Left lobe of liver (tissue), 2 donors: ENCODE measurements at places on chromosomes 1 and 21.

DNA sequence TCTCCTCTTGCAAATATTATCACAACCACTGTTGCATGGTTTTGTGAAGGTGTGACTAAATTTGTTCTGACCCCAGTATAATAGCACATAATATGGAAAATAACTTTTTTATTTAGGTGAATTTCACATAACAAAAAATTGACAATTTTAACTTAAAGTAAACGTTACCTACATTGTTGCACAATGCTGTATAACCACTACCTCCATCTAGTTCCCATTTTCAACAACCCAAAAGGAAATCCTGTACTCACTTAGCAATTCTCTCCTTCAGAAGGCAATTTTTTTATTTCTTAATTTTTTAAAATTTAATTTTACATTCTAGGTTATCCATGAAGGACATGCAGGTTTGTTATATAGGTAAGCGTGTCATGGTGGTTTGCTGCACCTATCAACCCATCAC, 95.2 kb downstream of the KCNJ6 start:
- DNase-seq: no peak

DNA sequence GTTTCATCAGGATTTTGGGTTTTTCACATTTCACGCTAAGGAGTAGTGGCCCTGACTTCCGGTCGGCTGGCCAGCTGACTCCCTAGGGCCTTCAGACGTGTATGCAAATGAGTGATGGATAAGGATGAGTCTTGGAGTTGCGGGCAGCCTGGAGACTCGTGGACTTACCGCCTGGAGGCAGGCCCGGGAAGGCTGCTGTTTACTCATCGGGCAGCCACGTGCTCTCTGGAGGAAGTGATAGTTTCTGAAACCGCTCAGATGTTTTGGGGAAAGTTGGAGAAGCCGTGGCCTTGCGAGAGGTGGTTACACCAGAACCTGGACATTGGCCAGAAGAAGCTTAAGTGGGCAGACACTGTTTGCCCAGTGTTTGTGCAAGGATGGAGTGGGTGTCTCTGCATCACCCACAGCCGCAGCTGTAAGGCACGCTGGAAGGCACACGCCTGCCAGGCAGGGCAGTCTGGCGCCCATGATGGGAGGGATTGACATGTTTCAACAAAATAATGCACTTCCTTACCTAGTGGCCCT, 23.1 kb upstream of the TNFRSF1B start:
- no peak for DNase-seq

GRCh38 chr1:37482004-37482785, 7.8 kb downstream of the ZC3H12A start:
- no peak for DNase-seq

- no peak for DNase-seq
Measured at GRCh38 chr1:179437171-179437570, 71.4 kb downstream of the AXDND1 start.

DNA sequence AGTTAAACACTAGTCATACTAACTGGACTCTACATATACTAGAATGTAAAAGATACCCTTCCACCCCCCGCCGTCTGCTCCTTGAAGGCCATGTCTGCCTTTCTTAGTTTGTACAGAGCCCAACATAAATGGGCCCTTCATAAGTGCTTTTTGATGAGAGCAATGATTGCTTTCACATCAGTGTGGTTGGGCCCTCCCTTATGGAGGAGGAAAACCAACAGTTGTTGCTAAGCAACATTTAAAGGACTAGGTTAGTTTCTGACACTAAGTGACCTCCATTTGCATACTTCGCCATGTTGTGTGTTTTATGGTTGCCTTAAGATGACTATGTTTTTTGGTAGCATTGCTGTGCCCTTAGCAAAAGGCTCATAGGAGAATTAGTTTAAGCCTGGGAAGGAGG, 182.0 kb upstream of the SGIP1 start:
- DNase-seq: no peak

DNA sequence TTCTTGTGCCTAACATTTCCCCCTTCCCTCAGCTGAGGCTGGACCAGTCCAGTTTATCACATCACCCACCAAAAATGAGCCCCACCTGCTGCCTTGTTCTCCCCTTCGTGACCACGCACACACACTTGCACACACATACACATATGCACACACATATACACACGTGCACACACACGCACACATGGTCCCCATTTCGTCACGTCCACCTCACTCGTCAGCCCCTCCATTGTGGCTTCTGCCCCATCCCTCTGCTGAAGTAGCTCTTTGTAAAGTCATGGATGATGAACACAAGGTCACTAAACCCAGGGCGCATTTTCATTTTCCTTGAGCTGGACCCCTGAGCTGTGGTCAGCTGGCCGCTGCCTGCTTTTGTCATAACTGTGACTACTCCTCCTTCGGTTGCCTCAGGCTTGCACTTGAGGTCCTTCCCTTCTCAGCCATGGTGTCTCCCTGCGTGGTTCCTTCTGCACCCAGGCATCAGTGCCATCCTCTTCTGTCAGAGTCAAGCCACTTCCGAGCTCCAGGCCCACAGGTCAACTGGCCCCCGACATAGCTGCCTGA, 93.8 kb downstream of the SYT2 start:
- DNase-seq: no peak

DNA sequence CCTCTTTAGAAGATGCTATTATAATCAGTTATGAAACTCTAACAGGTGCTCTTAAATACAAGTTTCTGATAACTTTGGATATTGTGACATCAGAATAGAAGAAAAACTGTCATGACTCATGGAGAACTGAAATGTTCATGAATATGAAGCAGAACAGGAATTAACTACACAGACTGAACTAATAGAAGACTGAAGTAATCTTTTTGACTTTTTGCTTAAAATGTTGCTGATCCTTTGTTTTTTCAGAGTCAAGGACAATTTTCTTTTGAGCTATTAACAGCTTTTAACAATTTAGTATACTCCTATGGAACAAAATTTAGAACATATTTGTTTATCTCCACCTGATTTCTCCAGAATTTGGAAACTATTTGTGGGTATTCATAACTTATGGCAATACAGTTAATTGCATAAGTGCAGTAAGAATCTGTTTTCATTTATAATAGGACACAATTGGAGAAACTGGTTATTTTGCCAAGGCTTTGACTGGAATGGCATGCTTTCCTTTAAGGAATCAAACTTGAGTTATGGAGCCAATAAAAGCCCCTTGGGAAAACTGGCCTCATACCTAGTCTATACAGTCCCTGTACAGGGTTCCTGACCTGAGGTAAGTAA, 18.7 kb upstream of the PLA2G5 start:
- no peak for DNase-seq

DNA sequence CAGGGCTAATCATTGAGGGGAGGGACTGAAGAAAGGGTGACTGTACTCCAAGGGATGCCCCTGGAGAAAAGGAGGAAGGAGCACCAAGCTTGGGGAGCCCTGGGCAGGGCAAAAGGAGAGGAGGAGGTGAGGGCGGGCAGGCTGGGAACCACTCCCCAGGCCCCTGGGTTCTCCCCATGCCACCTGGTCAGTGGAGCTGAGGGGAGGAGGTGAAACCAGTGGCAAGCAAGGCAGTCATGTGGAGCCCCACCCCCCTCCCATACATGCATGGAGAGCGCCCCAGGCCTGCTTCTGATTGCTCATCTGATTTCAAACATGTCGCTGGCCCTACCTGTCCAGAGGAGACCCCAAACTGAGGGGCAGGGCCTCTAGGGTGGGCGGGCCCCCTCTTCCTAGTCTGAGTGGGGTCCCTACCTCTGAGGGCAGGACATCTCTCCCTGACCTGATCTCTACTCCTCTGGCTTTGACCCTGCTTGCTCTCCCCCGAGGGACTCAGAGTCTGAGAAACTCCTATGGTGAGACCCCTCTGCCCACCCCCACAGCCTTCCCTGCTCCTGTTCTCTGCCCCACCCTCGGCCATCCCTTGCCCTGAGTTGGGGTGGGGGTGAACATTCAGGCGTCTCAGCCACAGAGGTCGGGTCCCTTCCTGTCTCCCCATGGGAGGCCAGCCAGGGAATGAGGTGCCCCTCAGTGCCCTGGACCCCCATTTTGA, 18.6 kb downstream of the INSRR start:
- no peak for DNase-seq

DNA sequence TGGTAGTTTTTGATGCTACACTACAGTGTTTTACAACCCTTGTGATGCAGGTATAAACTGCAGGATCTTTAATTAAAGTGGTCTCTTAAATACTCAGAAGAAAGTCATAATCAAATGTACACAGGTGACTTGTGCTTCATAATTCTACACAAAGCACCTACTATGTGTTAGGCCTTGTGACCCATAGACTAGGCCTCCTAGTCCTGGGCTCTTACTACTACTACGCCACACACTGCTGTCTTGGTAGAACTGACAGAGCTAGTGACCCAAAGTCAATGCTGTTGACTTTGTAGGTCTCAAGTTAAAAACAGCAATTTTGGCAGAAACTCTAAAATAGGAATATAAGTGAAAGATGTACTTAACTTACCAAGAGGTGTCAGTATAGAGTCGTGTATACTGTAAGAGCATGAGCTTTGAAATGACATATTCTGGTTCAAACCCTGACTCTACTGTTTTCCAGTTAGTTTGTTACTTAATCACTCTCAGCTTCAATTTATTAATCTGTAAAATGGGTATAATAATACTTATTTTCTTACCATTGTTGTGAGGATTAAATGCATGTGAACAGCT, 48.6 kb upstream of the LMO4 start:
- DNase-seq: no peak

DNA sequence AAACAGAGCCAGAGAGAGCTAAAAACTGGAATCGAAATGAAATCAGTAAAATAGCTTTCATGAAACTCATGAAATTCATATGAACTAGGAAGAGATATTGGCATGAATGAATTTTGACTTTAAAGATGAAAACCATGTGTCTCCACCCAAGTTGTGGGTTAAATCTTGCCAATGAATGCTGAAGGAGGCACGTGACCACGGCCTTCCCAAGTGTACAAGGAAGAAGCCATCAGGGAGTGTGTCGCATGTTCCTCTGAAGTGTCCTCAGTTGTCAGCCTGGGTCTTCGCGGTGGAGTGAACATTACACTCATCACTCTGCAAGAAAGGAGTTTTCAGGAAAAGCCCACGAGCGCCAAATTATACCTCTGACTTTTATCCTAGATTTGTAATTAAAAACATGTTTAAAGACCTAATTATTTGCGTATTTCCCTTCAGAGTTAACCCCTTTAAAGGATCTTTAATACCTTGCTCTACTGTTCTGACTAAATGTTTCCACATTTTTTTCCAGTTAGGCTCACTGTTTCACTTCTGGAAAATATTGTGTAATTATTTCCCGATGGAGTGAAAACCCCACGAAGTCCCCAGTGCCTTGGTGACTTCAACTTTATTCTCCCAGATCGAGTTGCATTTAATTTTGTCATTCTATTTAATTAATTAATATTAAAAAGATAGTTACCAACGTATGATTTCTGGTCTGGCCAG, 118.3 kb downstream of the DHRS3 start:
- no peak for DNase-seq

- no peak for DNase-seq
Measured at GRCh38 chr1:173342736-173343135, 134.4 kb upstream of the PRDX6 start.

- DNase-seq: no peak
Measured at GRCh38 chr1:41213341-41213740, 28.8 kb downstream of the SCMH1 start.

GRCh38 chr1:158942490-158942889, 11.1 kb downstream of the PYHIN1 start:
- no peak for DNase-seq

DNA sequence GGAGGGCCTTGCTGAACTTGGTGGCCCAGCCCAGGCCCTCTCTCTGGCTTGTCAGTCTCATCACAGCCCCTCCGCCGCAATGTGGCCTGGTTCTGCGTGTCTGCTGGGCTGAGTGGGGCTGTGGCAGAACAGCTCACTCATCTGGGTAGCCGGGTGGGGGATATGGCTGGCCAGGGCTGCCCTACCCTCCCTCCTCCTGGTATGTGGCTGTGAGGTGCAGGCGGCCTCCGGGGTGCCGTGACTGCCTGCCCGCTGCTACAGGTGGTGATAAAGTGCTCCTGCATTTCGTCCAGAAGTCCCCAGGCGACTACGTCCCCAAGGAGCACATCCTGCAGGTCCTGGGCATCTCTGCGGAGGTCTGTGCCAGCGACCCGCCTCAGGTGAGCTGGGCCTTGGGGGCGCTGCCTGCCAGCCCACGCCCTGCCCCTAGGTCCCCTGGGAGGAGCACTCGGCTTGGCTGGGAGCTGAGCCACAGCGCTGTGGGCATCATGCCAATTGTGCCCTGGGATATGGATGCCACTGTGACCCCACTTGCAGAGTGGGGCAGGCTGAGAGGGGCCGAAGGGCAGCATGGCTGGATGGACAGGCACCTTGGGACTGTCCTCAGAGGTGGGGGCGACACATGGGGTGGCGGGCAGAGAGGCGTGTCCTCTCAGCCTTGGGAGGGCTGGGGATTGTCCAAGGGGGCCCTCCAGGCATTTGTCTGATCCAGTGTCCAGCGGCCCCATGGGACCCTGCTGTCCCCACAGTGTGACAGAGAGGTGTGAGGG, 2.3 kb downstream of the PRXL2B start:
- no peak for DNase-seq

DNA sequence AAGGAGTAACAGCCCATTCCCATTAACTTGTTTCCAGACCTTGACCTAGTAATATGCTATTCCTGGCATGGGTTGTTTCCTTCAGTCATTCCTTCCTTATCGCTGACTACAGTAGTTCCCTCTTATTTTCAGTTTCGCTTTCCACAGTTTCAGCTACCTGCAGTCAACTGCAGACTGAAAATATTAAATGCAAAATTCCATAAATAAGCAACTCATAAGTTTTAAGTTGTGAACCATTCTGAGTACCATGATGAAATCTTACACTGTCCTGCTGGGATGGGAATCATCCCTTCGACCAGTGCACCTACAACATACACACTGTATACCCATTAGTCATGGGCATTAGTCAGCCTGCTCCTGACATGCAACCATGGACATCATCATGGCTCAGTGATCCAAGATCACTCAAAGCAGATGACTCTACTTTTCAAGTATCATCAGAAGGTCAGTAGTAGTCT, 66.7 kb downstream of the CCDC30 start:
- DNase-seq: no peak

- no peak for DNase-seq
Measured at GRCh38 chr1:157955857-157956256, 37.6 kb upstream of the KIRREL1 start.

DNA sequence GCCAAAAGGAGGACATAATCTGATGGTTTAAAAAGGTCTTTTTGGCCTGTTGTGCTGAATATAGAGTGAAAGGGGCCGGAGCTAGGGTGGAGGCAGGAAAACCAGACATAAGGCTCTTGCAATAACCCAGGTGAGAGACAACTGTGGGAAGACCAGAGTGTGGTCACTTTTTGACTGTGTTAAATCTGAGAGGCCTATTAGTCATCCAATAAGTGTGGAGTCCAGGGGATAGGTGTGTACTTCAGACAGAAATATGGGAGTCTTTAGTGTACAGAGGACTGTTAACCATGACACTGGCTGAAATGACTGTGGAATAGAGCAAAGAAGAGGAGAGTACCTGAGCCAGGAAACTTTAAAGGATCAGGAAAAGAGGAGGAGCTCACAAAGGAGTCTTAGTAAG, 89.3 kb downstream of the VAV3 start:
- no peak for DNase-seq

DNA sequence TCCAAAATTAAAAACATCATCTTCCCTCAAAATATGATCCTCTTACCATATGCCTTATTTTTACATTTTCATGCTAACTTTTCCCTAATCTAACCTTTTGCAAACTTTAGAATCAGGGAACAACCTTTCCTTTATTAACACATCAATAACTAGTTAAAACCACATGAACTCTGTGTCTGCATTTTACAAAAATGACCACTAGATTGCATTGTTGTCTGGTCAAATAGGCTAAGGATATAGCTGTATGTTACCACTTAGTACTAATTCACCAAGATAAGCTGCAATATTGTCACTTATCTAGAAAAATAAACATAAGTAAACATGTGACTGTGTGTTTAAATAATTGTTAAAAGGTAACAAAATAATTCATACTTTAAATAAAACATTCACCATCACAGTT, 82.3 kb downstream of the DENND1B start:
- no peak for DNase-seq
